ENCODE measurements at places on chromosomes 4 and X.

DNA sequence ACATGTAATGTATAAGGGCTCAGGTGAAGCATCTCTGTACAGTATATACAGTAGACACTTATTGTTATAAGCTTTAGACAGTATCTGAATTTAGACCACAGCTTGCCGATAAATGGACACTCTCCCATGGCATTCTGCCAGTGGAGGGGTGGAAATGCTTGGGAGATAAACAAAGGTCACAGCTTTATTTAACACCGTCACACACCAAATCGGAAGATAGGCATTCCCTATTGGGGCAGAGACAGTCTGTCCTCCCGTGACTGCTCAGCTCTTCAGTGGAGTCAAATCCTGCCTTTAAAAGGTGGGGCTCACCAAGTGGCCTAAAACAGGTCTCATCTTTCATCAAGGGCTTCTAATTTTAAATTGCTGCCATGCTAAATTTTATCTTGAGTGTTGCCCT, 178.8 kb downstream of the CAMK2D start:
- no peak for DNase-seq

DNA sequence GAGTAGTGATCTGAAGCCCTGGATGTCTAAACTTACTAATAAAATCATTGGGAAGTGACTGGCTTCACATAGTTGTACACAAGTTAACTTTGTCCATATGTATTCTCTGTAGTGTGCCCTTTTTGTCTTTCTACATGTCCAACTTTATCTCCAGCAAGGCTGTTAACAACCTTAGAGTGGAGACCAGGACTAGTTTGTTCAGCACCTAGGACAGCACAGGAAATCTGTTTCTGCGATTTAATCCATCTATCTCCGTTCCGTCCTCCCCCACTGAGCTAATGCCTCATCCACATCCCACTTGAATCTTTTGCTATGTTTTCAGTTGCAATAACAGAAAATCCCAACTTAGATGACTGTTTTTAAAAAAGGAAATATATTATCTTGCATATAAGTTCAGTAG, 3.4 kb upstream of the ARR3 start:
- DNase-seq = no peak

- DNase-seq = no peak
Observed at GRCh38 chrX:15475486-15475885, 17.6 kb downstream of the PIR start.

- DNase-seq = no peak
Observed at GRCh38 chr4:79225360-79225759, 100.5 kb downstream of the NAA11 start.

DNA sequence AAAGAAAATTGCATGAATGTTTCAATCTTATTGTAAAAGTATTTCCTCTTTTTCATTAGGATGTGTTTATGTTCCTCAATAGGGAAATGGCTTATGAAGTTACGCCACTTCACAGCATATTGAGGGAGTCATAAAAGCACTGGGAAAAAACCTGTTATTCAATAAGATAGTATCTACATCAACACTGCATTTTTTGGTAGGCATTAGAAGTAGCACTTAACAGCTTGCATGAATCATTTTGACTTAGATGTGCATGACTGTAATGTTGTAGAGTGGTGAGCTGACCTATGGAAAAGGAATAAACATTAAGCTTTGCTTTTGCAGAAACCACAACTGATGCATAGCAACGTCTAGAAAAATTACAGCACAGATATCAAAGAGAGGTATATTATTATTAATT, 111.2 kb upstream of the GRXCR1 start:
- DNase-seq = no peak

GRCh38 chrX:109704563-109704962, 28.5 kb downstream of the ACSL4 start:
- DNase-seq = no peak

GRCh38 chr4:82739287-82740190, 59.1 kb downstream of the SCD5 start:
- DNase-seq = peak; percentile 72

DNA sequence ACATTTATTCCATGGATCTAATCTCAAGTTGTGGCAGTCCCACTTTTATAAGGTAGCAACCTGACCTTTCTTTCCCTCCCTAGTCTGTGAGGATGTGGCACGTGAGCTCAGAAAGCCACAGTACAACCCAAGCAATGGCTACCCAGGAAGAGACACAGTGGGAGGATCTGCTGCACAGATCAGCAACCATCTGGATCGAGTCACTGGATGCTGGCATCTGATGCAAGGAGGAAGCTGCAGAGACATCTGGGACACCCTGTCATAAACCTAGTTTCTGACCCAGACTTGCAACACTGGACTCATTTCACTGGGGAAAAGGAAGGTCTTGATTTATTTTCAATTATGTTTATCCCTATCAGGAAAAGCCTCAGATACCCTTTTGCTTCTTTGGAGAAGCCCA, 327.1 kb downstream of the PAPSS1 start:
- no peak for DNase-seq

- DNase-seq = no peak
Observed at GRCh38 chr4:1035510-1035909, 24.1 kb downstream of the FGFRL1 start.

DNA sequence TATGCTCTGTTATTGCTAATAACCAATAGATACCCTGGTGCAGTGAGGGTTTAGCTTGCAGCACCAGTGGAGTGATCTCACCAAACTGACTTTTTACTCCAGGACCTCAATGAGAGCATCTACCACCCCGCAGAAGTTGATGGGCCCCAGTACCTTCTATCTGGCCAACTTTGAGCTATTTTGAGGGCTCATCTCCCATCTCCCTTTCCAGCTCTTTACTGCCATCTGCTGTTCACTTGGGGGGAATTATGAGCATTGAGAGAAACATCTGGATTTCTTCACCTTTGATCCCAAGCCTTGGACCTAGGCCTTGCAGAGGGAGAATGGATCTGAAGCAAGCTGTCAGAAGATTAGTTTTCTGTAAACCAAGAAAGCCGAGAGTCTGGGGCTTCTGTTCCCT, 143.6 kb downstream of the TMEM164 start:
- DNase-seq = peak; percentile 15

GRCh38 chr4:74632634-74633033, 161.7 kb downstream of the BTC start:
- no peak for DNase-seq

GRCh38 chrX:129034196-129034595, 489.1 kb downstream of the SMARCA1 start:
- no peak for DNase-seq

DNA sequence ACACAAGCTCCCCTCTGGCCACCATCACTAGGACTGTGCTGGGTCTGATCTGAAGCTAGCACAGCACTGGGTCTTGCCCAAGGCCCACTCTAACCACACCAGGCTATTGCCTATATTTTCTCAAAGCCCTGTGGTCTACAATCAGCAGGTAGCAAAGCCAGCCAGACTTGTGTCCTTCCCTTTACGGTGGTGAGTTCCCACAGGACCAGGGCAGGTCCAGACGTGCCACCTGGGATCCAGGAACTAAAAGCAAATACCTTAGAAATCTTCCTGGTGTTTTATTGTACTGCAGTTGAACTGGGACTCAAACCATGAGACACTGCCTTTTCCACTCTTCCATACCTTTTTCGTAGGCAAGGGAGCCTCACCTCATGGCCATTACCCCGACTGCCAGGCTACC, 9.0 kb upstream of the MAGEC2 start:
- DNase-seq = no peak

- DNase-seq = no peak
Observed at GRCh38 chrX:87961471-87961870, 443.9 kb downstream of the KLHL4 start.

DNA sequence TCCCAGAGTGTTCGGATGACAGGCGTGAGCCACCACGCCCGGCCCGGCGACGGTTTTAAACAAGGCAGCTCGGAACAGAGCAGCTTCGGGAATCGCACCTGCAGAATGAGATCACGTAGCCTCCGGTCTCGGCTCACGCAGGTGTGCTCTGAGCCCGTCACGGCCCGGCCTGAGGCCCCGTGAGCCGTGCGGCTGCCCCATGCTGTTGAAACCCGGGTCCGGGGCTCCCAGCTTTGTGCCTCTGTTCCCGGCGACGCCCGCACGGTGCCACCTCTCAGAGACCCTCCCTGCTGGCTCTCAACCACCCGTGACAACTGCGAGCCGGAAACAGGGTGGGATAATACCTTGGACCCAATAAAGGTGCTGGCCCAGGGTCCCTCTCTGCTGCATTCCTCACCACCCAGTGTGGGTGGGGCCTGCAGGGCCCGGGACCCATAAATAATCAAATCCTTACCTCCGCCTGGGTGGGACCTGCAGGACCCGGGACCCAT, 13.4 kb upstream of the PLCXD1 start:
- DNase-seq = no peak

DNA sequence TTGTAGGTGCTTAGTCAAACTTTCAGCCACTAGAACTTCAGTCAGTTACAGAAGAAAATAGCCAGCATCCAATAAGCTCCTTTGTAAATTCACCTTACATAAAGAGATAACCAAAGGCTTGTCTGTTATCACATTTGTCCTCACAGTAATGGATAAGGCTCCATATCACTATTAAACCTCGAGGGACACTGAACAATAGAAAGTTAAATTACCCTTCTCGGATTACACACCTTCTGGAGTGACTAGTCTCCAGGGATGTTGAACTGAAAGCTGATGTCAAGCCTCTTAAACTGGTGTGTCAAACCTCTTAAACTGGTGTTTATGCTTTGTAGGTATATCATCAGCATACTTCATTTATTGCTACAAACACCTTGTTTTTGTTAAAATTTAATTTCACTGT, 639.0 kb downstream of the CENPC start:
- no peak for DNase-seq

DNA sequence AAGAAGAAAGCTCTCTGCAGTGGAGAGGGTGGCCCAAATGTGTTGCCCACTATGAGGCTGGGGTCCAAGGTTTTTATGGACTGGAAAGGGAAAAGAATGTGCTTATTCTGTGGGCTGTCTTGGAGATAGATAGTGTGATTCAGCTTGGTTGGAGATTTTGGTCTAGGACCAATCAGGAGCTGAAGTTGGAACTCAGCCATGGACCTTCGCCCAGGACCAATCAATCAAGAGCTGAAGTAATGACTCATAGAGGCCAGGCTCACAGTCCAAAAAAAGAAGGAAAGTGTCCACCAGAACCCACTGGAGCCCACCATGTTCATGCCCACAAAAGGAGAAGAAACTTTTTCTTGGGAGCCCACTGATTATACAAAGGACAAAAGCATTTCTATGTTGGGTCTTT, 369.5 kb downstream of the UBE2NL start:
- no peak for DNase-seq

DNA sequence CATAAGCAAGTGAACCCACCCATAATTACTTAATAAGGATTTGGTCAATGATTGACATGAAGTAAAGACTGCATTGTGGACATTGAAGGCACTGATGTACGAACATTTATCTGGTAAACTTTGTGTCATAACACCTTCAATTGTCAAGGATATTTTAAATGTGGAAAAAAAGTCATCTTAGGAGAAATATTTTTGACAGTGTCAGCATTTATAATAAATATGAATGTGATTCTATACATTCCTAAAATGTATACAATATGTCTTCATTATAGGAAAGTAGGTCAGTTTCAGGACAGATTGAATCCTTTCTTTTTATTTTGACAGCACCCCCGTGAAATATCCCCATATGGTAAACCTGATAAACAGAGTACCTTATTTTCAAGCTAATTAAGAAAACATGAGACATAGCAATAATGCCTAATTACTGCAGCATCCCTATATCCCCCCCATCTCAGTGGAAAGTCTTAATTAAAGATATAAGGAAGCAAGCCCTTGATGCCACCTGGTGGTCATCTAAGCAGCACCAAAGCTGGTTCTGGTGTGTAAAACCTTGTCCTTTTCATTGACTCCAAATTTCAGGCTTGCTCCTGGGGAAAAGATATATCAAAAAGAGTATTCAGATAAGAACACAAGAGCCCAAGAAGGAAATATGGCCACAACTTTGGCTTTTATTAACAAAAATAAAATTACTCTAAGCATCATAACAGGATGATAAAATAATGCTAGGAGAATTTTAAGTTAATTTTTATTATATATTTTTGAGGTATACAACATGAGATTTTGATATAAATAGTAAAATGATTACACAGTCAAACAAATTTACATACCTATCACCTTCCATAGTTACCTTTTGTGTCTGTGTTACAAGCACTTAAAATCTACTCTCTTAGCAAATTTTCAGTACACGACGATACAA, 379.7 kb downstream of the TLL1 start:
- DNase-seq = no peak

GRCh38 chrX:32673193-32673592, 538.2 kb downstream of the DMD start:
- no peak for DNase-seq

GRCh38 chrX:31217084-31217483, 145.2 kb upstream of the FTHL17 start:
- no peak for DNase-seq

DNA sequence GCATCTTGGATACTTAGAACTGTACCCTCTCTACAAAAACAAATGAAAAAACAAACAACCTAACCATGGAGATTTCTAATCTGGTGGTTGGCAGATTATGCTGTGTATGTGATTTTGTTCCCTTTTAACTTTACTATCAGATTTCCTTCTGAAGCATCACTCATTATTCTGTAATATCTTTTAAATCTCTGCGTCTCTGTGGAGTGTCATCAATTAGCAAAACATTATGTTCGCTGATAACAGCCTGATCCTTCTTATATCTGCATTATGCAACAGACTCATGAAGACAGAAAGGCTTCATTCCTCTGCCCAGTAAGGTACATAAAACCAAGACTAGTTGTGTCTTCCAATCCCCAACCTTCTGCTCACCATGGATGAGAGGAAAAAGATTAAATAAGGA, 110.3 kb upstream of the PDE5A start:
- DNase-seq = no peak

DNA sequence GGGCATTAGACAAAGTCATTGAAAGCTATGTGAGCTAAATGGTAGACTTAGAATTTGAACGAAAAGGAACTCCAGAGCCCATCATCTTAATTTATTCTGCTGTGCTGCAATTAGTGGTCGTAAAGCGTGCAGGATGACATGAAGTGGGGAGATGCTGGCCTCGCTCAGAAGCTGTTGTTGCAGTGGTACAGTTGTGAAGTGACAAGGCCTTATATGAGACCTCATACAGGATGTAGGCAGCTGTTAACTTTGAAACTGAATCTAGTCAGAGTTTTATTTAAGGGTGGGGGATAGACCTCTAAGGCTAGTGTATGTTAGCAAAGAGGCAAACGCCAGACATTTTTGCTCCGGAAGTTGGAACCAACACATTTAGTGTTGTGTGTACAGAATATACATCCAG, 13.4 kb downstream of the KLF3 start:
- no peak for DNase-seq

- no peak for DNase-seq
Observed at GRCh38 chr4:177301126-177301639, 8.5 kb upstream of the NEIL3 start.

GRCh38 chr4:14196131-14196530, 568.6 kb upstream of the BOD1L1 start:
- peak; percentile 63 for DNase-seq

DNA sequence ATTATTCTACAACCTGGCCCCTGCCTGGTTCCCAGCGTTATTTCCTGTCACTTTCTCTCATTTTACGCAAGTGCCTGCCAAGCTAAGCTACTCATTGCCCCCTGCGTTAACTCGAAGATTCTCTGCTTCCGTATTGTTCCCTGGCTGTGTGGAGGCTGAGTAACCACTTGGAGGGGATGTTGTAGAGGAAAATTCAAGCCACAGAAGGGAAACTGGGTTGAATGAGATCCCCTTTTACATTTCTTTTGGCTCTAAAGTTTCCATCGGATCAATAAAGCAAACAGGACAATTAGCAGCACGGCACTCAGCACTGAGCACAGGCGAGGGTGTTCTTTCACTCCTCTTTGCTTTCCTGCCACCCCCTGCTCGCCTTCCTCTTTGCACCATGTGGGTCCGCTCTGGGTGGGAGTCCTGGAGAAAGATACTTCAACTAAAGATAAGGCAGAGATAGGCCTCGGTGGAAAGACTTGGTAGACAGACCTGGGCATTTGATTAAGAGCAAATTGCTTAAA, 4.2 kb upstream of the TMSB4X start:
- DNase-seq = no peak

Data from progenitor cell of endocrine pancreas (in vitro differentiated cells).